Large intestine (tissue), 12 donors: ENCODE measurements at places on chromosomes 7 and 10. TPM values are rescaled to one million over a fixed set of nuclear protein-coding genes. Genes with fewer than 3 reads are reported as not detected.

Gene ECHS1
- polyA plus RNA-seq, result 126 TPM

Gene ANKRD7
- polyA plus RNA-seq, result 0.45 TPM

Gene ASB15
- 0.07 TPM for polyA plus RNA-seq

Gene SLC26A5
- 0.09 TPM for polyA plus RNA-seq

Gene GPR26
- 0.16 TPM for polyA plus RNA-seq
